Kidney tubule cell (primary cell): ENCODE measurements at places on chromosomes 13 and 19.
A peak's percentile ranks its signal among the peaks of the same experiment; 100 is the strongest.

DNA sequence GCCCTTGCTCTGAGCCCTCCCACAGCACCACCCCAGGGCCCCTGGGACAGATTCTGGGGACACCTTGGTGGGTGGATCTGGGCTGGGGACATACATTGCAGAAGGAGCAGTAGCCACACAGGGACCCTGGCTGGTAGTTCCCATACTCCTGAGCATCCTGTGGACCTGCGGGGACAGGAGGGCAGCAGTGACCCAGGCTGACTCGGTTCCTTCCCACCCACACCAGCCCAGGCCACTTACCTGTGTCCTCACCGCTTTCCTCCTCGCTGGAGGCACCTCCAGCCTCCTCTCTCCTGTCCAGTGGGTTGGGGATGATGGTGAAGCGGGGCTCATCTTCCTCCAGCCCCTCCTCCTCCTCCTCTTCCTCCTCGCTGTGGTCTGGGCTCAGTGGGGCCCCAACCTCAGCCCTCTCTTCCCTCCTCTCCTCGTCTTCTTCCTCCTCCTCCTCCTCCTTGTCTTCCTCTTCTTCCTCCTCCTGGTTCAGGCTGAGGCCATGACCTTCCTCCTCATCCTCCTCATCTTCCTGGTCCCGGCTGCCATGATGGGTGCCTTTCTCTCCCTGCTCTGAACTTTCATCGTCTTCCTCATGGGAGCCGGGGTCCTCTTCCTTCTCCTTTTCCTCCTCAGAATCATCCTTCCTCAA is 1.9 kb downstream of the HRC start:
- no peak for DNase-seq

GRCh38 chr13:107242138-107242537 is 674.2 kb upstream of the ARGLU1 start:
- DNase-seq, result no peak

GRCh38 chr19:737591-738093 is 13.3 kb upstream of the MISP start:
- peak; percentile 29 for DNase-seq

- DNase-seq, result no peak
Measured at GRCh38 chr13:19573120-19573716, 11.9 kb upstream of the TPTE2 start.

DNA sequence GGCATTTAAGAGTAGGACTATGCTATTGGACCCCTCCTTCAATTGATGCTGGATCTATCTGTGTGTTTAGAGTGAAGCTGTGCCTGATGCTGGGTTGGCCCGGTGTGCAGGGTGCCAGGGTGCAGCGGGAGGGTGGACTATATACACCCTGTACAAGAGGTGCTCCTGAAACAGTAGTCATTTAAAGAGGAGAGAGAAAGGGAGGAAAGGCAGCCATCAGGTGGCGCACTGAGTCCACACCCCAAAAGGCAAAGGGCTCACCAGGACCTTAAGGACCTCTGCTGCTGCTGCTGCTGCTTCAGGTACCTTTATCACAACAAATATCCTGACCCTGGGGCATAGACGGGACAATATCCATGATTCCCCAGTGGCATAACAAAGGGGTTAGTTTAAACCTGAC is 39.4 kb downstream of the ZNF136 start:
- DNase-seq, result no peak

DNA sequence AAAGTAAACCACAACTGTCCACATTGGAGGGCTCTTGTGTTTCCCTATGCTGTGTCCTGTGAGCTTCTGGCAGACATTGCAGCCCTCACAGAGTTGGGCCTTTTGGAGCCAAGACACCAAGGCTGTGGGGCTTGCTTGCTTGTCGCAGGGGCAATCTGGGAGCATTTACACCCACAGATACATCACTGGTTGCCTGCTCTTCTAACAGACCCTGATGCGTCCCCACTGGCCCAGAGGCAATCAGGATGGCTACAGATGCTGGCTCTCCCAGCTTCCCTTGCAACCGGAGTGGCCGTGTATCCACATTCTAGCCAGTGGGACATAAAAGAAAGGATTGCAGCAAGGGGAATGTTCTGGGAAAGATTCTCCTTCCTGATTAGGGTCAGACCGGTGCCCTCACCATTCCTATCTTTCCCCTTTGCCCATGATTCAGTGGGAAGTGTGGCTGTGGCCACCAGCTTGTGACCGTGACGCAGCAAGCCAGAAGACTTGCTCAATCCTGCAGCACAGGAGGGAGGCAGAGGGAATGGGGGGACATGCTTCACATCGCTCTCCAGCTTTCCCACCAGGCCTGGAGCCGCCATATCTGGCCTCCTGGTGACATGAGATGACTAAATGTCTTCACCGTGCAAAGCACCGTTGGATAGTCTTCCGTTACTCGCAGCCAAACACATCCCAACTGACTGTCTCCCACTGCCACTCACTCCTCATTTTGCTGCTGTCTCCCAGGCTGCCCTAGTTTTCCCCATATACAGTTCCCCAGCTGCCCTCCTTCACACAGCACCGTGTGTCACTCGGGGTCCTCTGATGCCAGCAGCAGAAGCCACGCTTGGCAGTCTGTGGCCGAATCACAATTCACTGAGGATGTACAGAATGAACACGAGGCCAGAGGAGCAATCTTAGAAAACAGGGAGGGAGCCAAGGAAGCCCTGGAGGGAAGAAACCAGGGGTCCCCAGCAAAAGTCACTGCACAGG is 151.0 kb downstream of the DPF1 start:
- DNase-seq, result no peak

DNA sequence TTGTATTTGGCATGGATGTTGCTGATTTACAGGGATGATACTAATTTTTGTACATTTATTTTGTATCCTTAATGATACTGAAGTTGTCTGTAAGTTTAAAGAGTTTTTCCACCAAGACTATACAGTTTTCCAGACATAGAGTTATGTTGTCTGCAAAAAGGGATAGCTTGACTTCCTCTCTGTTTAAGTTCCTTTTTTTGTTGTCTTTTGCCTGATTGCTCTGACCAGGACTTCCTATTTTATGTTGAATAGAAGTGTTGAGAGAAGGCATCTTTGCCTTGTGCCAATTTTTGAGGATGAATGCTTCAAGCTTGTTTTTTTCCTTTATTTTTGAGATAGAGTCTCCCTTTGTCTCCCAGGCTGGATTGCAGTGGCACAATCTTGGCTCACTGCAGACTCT is 36.8 kb upstream of the ZNF681 start:
- DNase-seq, result no peak

DNA sequence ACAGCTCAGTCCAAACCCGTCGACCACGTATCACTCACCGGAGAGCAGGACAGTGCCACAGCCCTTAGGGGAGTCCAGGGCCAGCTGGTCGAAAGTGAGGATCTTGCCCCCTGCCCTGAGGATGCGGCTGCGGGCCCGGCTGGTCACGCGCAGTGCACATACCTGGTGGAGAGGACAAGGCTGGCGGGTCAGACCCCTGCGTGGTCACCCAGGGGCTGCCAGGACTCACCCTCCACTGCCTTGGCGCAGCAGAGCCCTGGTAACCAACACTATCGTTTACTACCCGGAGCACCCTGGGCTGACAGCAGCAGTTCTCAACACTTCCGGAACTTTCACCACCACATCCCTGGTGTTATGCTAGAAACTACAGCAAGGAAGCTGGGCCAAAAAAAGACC is 1.2 kb upstream of the FAM83E start:
- no peak for DNase-seq

GRCh38 chr13:40665126-40666044 is 1.1 kb downstream of the FOXO1 start:
- DNase-seq, result peak; percentile 56

- peak; percentile 11 for DNase-seq
Measured at GRCh38 chr13:27269114-27269665, 1.4 kb upstream of the RASL11A start.

DNA sequence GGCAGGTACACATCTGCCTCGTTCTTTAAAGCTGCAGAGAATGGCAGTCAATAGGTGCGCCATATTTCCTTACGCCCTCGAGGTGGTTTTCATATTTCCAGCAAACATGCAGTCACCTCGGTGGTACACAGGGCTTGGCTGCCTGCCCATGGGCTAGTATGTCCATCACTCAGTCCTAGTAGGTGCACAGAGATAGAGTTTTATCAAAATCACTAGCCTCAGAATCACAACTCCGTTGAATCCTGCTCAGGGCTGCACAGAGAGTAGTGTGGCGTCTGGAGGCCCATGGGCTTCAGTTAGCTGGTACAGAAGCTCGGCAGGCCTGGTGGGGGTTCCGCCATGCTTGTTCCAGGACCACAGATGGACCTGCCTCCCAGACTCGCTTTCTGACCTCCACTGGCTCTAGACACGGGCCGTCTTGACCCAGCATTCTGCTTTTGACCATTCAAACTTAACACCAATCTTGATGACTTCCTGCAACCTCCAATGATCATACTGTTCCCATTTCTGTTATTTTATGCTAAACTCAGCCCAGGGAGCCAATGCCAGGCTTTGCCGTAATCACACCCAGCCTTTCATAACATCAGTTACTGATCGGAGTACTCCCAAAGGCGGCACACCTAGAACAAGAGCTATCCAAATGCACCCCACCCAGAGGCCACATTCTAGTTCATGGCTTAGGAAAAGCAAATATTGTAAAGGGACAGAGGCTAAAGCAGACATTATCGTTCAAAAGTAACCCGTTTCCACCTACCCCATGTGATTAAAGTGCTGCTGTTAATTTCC is 120.4 kb downstream of the RAB20 start:
- no peak for DNase-seq

- DNase-seq, result no peak
Measured at GRCh38 chr13:19960653-19960976, 2.1 kb downstream of the ZMYM2 start.

GRCh38 chr13:76607866-76608265 is 278.3 kb downstream of the KCTD12 start:
- DNase-seq, result no peak

- DNase-seq, result peak; percentile 20
Measured at GRCh38 chr13:106753251-106753650, 185.3 kb upstream of the ARGLU1 start.

DNA sequence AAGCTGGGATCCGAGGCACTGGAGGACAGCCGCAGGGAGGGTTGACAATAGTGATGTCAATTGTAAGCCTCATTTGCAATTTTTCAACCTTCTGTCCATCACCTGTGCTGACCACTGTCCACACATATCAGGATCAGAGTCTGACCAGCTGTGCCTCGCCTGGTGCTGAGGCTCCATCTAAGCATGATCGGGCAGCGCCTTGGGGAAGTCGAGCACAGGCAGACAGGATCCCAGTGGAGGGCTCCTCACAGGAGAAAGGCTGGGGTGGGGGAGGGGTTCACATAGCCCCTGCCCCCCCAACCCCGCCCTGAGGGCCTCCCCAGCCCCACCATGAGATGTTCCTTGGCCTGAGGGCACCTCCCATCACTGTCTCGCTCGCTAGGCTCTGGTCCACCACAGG is 60.3 kb downstream of the RAB20 start:
- DNase-seq, result no peak

- DNase-seq, result no peak
Measured at GRCh38 chr19:15843203-15843893, 27.9 kb upstream of the OR10H1 start.

DNA sequence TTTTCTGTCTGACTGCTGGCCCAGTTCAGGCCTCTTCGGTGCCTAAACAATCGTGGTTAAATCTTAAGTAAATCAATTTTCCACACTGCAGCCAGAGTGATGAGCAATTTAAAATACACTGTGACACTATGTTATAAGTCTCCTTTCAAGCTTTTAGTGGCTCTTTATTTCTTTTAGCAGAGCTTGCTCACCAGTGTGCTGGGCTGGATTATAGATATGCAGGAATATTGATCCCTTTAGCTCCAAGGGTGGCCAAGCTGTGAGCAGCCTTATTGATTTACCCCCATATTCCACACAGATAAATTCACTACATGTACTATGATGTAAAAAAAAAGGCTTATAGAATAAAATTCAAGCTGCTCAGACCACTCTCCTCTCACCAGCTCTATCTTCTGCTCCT is 21.7 kb downstream of the CBY2 start:
- DNase-seq, result no peak

DNA sequence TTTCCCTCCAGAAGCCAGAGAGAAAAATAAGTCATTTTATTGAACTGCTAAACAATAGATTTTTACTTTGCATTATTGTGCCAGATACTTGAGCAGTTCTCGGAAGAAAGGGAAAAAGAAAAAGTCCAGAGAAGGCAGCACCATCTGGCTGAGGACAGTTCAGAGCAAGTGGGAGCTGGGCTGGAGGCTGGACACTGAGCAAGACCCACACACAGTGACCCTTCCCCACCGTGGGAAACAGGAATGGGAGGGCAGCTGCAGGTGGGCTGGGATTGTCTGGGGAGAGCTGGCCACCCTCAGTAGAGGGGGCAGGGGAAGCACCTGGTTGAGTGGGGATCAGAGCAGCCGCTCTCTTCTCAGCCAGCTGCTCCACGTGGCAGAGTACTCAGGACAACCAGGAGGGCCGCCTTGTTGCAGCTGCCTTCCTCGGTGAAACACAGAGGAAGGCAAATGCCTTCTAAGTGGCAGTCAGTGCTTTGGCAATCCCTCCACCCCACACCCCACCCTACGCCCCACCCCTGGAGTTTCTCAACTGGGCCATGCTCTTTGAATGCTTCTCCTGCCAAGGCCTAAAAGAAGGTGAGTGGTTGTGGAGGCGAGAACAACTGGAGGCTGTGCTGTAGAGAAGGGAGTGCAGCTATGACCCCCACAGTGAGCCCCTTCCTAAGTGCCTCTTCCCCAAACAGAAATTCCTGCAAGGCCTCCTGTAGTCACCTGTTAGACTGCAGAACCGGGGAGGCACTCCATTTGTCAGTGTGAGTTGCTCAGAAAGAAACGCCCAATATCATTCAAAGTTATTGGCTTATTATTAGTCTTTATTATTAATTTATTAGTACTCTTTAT is 179.3 kb downstream of the ZIC5 start:
- no peak for DNase-seq

GRCh38 chr13:34805347-34805746 is 136.7 kb upstream of the NBEA start:
- DNase-seq, result no peak

- no peak for DNase-seq
Measured at GRCh38 chr13:30093236-30093635, 214.1 kb downstream of the KATNAL1 start.

- DNase-seq, result no peak
Measured at GRCh38 chr13:107716741-107717140, 498.6 kb downstream of the LIG4 start.

GRCh38 chr19:48806818-48807589 is 3.8 kb downstream of the BCAT2 start:
- no peak for DNase-seq

DNA sequence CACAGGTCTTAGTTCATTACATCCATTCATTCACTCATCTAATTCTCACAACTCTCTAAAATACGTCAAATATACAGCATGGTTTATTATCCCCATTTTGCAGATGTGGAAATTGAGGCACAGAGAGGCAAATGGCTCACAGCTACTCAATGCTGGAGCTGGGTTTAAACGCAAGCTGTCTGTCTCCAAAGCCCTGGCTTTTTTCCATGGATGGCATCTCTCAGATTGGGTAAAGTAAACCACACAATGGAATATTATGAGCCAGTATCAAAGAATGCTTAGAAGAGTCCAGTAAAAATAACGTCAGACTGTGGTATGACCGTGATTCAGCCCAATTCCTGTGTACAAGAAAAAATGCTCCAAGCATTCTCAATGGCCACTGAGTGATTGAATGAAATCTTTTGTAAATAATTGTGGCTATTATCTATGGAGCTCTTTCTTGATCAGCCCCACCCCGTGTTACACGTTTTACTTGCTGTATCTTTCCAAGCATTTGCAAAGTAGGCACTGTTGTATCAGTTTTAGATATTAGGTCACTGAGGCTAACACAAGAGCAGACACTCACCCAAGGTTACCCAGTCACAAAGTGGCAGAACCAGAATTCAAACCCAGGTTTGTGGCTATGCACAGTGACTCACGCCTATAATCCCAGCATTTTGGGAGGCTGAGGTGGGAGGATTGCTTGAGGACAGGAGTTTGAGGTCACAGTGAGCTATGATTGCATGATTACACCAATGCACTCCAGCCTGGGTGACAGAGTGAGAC is 5.5 kb upstream of the ACP7 start:
- peak; percentile 93 for DNase-seq
